ENCODE measurements at places on chromosomes 1 and 21.

- no peak for DNase-seq
Measured at GRCh38 chr1:63982201-63982600, 208.4 kb downstream of the ROR1 start.

- peak; percentile 94 for DNase-seq
Measured at GRCh38 chr1:87956072-87956471, 627.4 kb downstream of the LMO4 start.

DNA sequence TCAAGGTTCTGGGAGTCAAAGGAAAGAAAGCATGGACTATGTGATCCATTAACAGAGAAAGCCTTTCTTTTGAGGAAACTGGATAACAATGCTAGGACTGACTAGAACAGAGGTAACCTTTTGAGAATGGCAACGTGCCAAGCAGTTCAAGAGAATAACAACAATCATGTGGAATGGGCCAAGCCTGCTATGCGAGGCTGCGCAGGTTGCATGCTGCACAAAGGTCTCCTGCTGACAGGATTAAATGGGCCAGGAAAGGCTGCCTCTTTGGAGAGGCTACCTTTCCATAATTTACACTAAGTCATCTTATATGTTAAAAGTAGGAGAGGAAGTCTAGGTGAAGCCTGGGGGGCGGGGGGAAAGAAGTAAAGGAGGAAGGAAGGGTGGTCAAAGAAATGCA, 5.8 kb downstream of the PCNX2 start:
- DNase-seq: no peak

DNA sequence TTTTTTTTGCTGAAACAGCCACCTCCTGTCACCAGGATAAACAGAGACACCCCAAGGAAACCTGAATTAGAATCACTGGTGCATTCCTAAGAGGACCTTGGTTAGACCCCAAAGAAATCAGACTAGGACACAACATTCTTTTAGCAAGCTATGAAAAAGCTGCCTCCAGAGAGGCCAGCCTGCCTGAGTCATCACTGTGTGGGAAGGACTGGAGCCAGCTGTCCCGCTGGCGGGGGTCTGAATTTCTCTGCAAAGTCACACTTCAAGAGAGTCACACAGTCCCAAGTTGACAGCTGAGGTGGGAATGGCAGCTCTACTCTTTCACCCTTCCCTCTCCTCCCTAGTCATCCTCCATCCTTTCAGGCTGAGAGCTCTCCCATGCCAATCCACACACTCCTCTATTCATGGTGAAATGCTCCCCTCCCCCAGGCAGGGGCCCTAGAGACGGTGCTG, 405.0 kb upstream of the POU3F1 start:
- no peak for DNase-seq

- DNase-seq: peak; percentile 46
Measured at GRCh38 chr1:169115891-169116585, 9.5 kb downstream of the ATP1B1 start.

GRCh38 chr1:168832661-168833060, 103.7 kb upstream of the DPT start:
- DNase-seq: no peak

GRCh38 chr21:42627527-42628289, 25.7 kb upstream of the PDE9A start:
- no peak for DNase-seq

DNA sequence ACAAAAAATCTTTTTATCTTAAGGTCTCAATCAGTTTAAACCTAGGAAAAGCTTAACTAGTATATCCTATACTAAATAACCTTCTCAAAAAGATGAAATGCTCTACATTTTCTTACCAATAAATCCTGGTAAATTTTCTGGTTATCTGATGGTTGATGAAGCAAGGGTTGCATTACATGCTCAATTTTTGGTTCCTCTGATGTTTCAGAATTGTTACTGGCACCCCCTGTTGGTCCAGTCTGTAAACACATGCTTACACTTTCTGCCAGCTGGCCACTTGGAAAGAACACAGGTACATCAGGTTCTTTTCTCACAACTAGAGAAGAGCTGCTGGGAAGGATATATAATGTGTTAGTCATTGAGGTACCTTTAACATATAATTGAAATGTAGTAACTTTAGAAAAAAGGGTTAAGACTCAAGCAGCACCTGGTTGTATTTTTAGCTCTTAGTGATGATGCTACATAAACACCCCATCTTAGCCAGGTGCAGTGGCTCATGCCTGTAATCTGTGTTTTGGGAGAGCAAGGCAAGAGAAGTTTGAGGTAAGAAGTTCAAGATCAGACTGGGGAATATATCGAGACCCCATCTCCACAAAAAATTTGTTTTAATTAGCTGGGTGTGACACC, 30.9 kb upstream of the TAL1 start:
- peak; percentile 64 for DNase-seq

Measured in foreskin fibroblast (primary cell).